NCI-H748 treated with DMSO at 0.1 percent for 48 hours (cell line): ENCODE measurements at places on chromosomes 2 and 18.

GRCh38 chr2:200590090-200590489 lies 4.3 kb downstream of the AOX1 start:
- DNase-seq = no peak

- no peak for DNase-seq
Observed at GRCh38 chr2:30721668-30722647, 85.3 kb downstream of the CAPN13 start.

DNA sequence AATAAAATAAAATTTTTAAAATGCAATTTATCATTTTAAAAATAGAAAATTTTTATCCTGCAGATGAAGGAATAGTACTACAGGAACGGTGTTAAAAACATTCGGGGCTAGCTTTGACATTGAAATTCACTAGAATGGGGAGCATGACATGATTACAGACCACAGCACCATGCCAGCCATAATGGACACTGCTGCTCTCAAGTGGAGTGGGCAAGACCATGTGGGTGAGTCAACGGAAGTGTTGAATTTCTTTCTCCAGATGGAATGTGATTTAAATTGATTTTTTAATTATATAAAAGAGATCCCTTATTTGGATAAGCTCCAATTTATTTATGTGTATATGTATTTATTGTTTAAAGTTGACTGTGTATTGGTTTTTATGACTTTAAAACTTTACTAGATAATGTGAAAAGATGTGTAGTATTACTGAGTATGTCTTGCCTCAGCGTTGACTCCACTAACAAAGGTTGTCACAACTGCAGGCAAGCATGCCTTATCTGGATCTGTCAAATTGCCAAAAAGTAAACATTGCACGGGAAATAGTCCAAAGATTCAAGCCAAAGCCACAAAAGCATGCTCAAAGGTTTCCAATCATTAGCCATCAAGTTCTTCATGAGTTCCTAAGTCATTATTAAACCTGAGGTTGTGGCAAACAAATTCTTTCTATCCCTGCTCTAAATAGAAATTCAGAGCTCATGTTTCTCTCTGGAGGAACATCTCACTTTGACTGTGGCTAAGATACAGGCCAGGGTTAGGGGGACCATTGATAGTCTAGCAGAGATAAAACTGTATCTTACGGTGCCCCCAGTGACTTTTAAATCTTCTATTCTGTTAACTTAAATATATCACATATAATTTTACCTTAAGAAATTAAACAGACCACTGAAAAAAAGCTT lies 536.9 kb downstream of the TMX3 start:
- DNase-seq = no peak

DNA sequence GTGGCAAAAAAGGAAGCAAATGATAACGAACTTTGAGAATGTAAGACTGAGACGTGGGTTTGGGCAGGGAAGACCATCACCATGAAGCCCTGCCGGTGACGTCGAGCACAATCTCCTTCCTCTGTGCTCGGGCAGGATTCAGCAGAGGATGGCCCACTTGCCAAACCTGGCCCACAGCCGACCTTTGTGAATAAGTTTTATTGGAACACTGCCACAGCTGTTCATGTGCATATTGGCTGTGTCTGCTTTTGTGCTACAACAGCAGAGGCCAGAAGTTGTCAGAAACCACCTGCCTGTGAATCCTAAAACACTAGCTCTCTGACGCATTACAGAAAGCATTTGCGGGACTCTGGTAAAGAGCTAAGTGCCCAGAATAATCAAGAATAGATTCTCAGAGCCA lies 223.9 kb downstream of the MYT1L start:
- no peak for DNase-seq

DNA sequence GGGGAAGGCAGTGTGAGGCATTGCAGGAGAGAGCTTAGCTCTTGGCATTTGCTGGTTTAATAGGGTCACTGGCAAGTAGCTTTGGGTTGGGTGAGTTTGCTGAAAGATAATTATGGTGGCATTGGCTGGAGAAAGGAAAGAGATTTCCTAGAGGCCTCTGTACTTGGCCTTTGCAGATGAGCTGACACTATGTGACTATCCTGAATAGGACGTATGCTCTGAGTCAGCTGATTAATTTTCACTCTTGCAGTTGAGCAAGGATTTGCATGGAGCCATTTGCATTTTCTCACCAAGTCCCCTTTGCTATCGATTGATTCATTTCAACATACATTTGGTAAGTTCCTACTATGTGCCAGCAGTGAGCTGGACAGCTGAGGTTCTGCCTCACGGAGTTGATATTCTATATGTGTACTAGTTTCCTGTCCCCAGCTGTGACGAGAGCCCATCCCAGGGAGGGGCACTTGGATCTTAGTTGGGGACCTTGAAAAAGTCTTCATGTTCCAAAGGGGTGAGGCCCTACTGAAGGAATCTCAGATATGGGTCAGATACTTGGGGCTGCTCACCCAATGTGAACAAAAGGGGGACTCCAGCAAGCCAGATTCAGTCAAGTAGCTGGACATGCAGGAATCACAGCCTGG lies 245.7 kb downstream of the LOXHD1 start:
- DNase-seq = no peak
